ENCODE measurements at places on chromosomes 5 and 9. TPM values are rescaled to one million over a fixed set of nuclear protein-coding genes. Genes with fewer than 3 reads are reported as not detected.

The PHF24 gene
- 25.6 TPM for total RNA-seq

The PCDHA10 gene
- 9.6 TPM for total RNA-seq

The LIX1 gene
- 4.7 TPM for total RNA-seq

The LCN9 gene
- total RNA-seq, result not detected

The OR2S2 gene
- total RNA-seq, result not detected
